ENCODE measurements at places on chromosomes 12 and 14.

DNA sequence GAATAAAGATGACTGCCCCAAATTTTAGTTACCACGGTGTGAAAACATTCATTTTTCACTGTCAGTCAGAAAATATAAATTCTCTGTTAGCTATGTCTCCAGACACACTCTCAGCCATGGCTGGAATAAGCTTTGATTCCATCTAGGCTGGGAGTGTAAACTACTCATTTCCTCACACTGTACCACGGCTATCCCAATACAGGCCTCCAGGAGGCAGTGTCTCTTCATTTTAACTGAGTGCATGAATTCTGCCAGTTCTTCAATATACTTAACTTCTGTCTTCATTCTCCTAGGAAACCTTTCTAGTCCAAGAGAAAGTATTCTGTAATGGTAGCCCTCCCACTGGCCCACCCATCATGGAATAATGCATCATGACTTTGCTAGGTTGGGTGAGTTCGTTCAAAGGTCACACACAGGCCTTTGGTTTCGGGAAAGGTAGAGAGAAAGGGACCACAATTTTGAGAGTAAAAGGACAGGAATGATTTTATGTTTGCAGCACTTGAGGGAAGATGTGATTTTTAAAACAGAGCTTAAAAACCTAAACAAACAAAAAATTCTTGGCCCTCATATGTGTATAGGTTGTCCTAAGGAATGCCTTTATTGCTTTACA lies 381.1 kb downstream of the SEC23A start:
- DNase-seq: no peak

DNA sequence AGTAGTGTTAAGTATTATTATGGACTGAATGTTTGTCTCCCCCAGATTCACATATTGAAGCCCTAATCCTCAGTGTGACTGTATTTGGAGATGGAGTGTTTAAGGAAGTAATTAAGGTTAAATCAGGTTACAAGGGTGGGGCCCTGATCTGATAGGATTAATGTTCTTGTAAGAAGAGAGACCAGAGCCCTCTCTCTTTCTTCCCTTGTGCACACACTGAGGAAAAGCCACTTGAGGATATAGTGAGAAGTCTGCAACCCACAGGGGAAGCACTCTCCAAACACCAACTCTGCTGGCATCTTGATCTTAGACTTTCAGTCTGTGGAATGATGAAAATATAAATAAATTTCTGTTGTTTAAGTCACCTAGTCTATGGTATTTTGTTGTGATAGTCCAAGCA lies 2.2 kb upstream of the KLRG1 start:
- no peak for DNase-seq

DNA sequence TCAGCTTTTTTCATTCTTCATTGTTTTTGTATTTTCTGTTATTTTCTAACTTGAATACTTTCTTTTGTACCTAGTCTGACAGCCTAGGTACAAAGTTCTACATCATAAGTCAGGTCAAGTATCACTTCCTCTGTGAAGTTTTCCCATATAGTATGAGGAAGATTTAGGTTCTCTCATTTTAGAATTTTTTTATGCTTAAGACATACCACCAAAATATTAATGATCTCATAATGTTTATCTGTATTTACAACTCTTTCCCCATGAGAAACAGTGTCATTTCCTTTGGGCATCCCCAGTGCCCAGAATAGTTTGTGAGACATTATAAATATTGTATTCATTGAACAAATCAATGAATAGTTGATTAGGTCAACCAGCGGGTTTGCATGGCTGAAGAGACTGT lies 3.1 kb upstream of the ATF7IP start:
- no peak for DNase-seq

- no peak for DNase-seq
Observed at GRCh38 chr12:49942921-49943624, 7.5 kb upstream of the AQP2 start.

DNA sequence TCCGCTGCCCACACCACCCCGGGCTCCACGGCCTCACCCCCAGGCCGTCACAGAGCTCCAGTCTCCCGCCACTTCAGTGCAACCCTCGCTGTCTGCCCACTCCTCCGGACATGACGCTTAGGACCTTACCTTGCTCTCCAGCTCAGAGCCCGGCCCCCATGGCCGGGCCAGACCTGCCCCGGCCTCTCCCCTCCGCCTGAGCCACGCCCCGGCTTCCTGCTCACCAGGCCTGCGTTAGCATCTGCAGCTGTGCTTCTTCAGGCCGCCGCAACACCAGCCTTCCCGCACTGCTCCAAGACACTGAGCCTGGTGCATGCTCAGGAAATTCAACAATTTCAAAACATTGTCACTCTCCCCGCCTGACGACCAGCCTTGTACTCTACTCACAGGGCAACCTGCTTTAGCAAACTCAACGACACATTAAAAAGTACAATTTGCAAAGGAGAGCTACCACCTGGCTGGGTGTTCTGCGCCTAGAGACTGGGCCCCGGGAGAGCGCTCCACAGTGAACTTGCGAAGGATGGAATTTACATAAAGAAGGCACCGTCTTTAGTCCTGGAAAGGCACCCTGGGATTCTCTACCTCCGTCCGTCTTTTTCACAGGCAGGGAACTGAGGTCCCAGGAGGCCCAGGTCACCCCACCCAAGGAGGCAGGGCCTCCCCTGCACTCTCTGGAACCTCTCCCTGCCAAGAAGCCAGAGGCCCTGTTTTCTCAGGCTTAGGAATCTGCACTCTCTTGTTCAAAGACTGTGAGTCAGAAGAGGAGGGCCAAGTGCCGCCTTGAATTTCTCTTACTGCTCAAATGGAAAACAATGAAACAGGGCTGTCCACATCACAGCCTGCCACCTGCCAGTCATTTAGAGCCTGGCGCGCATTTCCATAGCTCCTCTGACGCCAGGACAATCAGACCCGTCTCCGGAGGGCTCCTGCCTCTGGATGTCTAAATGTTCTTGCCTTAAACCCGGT lies 51.3 kb downstream of the STX2 start:
- DNase-seq: no peak

- no peak for DNase-seq
Observed at GRCh38 chr12:19005257-19005801, 124.2 kb upstream of the PLEKHA5 start.

- peak; percentile 67 for DNase-seq
Observed at GRCh38 chr14:74569806-74570591, 42.0 kb downstream of the LTBP2 start.

- no peak for DNase-seq
Observed at GRCh38 chr12:72135021-72135301, 137.2 kb upstream of the TRHDE start.

GRCh38 chr12:130702966-130703732 lies 12.9 kb downstream of the RIMBP2 start:
- no peak for DNase-seq

DNA sequence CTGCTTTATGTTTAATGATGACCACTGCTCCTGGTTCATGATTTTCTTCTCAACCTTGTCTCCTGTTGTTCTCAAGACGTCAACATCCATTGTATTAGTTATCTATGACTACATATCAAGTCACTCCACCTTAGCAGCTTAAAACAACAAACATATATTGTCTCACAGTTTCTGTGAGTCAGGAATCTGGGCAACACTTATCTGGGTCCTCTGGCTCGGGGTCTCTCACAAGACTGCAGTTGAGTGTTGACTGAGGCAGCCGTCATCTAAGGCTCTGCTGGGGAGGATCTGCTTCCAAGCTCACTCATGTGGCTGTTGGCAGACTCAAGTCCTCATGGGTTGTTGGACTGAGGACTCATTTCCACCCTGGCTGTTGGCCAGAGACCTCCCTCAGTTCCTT lies 27.3 kb upstream of the FRS2 start:
- DNase-seq: no peak

DNA sequence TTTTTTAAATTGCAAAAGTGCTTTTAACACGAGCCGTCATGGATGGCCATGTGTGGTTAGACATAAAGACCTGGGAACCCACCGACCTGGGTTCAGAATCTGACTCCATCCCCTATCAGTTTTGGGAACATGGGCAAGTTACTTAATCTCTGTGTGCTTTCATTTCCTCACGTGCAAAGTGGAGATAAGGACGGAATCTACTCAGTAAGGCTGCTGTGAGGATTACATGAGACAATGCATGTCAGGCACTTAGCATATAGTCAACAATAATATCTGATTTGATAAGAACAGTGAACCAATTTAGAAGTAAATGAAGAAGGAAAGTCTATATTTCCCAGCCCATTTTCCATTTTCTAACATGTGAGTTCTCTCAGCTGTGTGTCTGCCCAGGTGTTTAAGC lies 235.4 kb downstream of the SUDS3 start:
- no peak for DNase-seq

GRCh38 chr12:39780913-39781446 lies 161.4 kb upstream of the ABCD2 start:
- peak; percentile 75 for DNase-seq

- DNase-seq: no peak
Observed at GRCh38 chr12:96892104-96892503, 15.0 kb upstream of the NEDD1 start.

GRCh38 chr12:57549909-57550640 lies at the start of gene KIF5A:
Gene KIF5A, plus strand, starts transcription at chr12:57550044. Its CDS starts 228 bp downstream, at chr12:57550272.
- peak; percentile 15 for DNase-seq

GRCh38 chr12:43289426-43289801 lies 262.6 kb downstream of the ADAMTS20 start:
- no peak for DNase-seq

DNA sequence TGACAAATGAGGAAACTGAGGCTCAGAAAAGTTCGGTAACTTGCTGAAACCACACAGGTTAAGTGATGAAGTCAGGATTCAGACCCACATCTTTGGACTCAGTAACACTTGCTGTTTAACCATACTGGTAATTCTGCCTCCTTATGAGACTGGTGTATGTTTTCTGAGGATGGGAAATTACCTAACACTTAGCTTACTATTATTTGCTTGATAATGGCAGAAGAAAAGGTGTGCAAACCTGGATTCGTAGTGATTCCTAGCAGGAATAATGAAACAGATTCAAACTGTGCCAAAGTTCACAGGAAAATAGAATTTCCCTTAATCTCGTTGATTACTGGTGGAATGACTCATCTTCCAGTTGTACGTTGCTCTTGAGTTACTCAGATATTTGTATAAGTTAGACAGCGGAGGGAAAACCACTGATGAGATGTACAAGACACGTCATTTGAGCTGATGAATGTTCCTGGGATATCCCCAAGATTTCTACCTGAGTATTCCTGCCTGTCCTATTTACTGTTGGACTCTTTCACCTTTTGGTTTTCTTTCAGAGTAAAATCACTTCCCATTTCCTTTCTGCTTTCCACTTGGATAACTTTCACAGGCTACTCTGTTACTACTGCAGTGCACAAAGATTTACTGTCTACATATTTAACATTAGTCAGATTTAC lies 37.5 kb downstream of the PRORP start:
- DNase-seq: no peak

- peak; percentile 92 for DNase-seq
Observed at GRCh38 chr12:52203079-52203921, 11.5 kb upstream of the KRT80 start.

DNA sequence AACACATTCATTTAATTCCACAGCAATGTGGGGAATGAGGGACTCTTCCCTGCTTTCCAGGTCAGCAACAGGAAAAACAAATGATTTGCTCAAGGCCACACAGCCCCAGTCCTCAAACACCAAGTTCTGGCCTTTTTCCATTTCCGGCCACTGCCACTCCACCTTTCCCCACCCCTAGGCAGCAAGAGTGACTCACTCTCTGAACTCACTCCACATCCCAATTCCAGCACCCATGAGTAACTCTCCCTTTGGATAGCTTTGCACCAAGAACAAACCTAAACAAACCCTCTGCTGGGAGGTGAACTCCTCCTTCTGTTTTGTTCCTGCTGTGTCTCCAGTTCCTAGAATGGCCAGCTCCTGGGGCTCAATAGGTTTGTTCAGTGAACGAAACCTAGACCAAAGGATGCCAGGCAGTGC lies 30.4 kb upstream of the PLEKHG6 start:
- no peak for DNase-seq

GRCh38 chr14:64476438-64476837 lies 11.1 kb downstream of the AKAP5 start:
- DNase-seq: no peak

DNA sequence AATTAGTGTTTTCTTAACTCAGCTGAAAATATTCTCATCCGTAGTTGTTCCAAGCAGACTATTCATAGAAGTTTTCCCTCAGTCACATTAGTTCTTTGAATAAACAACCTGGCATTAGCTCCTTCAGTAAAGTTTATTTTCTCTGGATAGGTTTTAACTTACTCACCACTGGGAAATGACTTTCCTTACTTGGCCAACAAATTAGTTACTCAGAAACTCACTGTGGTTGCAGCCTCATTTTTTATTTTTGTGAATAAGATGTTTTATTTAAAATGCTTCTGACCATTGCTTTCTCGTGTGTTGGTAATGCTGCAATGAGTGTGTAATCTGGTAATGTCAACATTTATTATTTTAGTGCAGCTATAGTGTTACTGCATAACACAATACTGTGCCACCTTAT lies 74.9 kb downstream of the NOVA1 start:
- no peak for DNase-seq

- DNase-seq: no peak
Observed at GRCh38 chr12:95551305-95551704, at the start of gene USP44. Gene USP44, minus strand, starts transcription at chr12:95551476. Its CDS starts 17,220 bp downstream, at chr12:95534256.

GRCh38 chr12:70741256-70741655 lies 104.0 kb upstream of the PTPRB start:
- DNase-seq: no peak

DNA sequence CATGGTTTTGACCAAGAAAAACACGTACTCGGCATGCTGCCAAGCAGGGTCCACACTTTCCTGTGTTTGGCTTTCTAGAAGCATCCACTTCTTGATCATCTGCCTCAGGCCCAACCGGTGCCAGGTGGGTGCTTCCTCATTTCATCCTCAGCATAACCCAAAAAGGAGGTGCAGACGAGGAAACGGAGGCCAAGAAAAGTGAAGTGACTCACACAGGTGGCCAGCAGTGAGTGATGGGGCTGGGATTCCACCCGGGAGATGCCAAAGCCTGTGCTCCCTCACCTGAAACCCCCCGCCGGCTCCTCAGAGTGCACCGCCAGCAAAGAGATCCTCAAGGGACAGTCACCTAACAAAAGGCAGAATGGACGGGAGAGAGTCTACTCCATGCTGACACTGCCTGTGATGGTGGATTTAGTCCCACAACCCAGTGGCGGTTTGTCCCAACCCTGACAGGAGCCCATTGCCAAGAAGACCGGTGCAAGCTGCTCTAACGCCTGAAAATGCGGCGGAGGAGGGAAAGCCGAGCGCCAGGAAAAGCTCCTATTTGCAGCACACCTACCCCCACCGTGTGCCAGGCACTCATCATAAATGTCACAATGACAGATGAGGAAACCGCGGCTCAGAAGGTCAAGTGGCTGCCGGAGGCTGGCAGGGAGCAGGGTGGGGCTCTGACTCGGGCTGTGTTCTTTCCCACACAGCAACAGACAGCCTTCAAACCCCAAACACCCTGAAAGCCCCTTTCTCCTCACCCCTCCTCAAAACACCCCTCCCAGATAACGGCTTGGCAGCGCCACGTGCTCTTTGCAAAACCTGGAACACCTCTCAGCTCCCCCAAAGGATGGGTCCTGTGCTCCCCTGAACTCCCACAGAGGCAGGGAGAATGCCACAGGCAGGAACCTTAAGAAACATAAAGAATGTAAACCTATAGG lies 18.8 kb downstream of the BCL11B start:
- DNase-seq: no peak

- no peak for DNase-seq
Observed at GRCh38 chr14:66507181-66507721, 696 bp upstream of the GPHN start.

- no peak for DNase-seq
Observed at GRCh38 chr12:13085968-13086686, 17.3 kb downstream of the GSG1 start.

- DNase-seq: peak; percentile 76
Observed at GRCh38 chr12:49673446-49674317, 33.5 kb downstream of the FMNL3 start.
